Coronary artery (tissue), 2 donors: ENCODE measurements at places on chromosomes 16 and 17.

DNA sequence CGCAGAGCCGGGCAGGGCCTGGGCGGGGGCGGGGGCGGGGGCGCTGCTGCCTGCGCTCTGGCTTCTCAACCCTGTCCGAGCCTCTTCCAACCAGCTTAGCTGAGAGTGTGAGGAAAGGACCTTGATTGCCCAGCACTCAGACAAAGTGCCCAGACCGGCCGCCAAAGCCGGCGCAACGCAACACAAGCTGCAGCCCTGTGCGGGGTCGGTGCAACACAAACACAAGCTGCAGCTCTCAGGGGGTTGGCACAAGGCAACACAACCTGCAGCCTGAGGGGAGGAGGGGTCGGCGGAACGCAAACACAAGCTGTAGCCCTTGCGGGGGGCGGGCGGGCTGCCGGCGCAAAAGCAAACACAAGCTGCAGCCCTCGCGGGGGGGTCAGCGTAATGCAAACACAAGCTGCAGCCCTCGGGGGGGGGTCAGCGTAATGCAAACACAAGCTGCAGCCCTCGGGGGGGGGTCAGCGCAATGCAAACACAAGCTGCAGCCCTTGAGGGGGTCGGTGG lies 60.0 kb downstream of the KLHDC4 start:
- no peak for DNase-seq

DNA sequence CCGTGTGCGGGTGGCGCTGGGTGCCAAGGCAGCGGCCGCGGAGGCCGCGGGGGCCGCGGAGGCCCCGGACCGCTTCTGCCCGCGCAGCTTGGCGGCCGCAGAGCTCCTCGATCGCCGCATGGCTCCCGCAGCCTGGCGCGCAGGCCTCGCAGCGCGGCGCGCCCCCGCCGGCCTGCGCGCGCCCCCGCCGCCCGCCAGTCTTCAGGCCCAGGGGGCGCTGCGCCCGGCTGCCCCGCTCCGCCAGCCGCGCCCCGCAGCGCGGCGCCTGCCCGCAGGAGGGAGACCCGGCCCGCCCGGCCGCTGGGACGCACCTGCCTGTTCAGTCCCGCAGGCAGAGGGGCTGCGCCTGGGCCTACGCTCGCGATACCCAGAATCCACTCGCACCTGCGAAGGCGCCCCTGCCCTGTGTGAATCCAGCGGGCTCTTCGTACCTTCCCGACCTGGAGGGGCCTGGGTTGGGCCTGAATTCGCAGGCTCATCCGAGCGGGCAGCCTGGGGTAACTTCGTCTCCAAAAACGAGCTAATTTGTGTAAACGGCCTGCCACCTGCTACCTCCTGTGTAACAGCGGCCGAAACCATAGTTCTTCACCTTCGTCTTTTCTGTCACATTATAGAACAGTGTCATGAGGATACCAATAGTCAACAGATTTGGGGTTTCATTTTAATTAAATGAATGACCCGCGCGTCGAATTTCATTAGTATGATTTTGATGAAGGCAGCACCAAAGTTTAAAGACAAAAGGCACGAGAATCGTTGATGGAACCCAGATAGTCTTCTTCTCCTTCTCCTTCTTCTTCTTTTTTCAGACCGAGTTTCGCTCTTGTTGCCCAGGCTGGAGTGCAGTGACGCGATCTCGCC lies at the start of gene CENPV:
Gene CENPV, minus strand, starts transcription at position 153 of the 858 bp plus-strand sequence. Its CDS starts 33 bp downstream, at position 120.
- peak; percentile 73 for DNase-seq

DNA sequence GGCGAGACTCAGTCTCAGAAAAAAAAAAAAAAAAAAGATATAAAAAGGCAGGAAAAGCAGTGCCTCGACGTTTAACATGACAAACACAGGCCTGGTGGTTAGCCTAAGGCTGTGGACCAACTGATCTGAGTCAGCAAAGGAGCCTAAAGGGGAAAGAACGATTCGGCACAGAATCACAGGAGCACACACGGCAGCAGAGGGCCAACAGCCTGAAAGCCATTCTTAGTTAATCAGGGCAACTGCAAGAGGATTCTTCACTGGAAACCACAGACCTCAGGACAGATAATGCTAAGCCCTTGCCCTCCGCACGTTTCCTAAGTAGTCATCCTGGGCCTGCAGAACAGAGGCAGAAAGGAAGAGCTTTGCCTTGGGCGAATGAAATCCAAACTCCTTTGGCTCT lies 14.7 kb downstream of the TMEM11 start:
- no peak for DNase-seq

DNA sequence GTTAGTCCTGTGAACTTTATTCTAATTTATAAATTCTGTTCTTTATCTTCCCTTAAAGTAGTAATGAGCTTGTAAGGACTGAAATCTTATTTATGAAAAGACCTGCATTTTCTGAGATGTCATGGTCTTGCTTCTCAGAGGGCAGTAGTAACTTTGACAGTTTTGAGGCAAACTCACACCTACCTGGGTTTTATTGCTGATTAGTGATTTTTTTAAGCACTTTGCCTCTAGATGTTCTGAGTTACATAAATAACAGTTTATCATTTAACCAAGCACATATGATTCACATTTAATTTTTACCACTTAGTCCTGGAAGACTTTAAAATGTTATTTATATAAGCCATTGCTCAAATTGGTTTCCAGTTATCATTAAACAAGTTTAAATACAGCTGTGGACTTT lies 10.7 kb downstream of the DUSP14 start:
- no peak for DNase-seq

- no peak for DNase-seq
These were observed 126.6 kb downstream of the ANKRD11 start for GRCh38 chr16:89363621-89364393.

GRCh38 chr16:78506367-78507193 lies 407.1 kb downstream of the WWOX start:
- DNase-seq, result no peak

GRCh38 chr17:82231562-82232321 lies 2.9 kb downstream of the SLC16A3 start:
- DNase-seq, result peak; percentile 85

DNA sequence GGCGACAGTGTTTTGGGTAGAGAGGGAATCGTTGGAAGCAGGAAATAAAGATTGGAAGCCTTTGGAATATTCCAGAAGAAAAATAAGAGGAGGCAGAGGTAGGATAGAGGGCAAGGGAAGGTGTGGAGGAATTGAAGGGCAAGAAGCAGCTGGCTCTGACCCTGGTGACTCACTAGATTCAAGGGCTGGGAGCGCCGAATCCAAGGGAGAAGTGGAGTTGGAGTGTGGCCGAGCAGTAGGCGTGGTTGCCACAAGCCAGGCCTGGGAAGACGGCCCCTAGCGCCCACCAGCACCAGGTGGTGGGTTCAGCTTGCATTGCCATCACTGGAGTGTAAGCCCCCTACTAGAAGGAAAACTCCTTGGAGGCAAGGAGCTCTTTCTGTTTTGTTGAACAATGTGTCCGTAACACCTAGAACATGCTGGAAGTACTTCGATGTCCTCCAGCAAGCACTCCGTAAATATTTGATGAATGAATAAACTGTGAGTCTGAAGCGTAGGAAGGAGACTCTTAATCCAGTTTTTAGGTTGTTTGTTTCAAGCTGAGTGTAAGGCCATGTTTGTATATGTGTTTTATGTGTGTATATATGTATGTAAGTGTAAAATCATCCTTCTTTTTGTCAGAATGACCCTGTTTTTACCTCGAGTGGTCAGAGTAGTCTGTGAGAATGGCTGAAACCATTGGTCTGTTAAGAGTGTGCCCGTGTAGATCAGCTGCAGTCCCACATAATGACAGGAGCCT lies 139.5 kb downstream of the CMIP start:
- DNase-seq, result no peak

GRCh38 chr17:48571024-48571818 lies 6.9 kb downstream of the HOXB4 start:
- no peak for DNase-seq

DNA sequence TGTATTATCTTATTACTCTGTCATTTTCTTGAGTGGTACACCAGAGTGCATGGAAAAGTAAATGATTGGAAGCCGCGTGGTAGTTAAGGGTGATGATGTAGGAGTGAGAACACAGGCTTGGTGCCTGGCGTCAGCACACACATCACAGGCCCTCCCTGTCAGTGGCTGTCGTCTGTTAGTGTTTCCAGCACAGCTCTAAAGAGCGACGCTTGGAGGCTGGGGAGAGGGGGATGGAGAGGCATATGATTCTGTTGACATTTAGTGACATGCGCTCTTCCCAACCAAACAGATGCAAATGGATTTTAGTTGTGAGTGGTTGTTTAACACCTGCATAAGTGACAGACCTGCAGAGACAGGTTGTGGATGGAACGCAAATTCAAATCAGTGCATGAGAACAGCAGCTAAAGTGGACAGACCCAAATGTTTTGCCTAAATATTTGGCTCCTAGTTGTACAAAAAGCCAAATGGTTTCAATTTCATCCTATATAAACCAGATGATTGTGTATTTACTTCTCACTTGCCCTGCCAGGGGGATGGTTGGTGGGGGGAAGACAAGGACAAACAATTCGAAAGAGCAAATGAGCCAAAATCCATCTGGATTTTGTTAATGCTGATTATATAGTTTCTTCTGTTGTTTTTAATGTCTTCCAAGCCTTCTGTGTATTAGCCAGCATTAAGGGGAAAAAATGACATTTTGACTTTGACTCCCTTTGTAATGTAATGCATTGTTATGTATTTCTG lies 222.3 kb downstream of the WWOX start:
- no peak for DNase-seq

- no peak for DNase-seq
These were observed 51.6 kb downstream of the ACTG1 start for GRCh38 chr17:81460856-81461460.

DNA sequence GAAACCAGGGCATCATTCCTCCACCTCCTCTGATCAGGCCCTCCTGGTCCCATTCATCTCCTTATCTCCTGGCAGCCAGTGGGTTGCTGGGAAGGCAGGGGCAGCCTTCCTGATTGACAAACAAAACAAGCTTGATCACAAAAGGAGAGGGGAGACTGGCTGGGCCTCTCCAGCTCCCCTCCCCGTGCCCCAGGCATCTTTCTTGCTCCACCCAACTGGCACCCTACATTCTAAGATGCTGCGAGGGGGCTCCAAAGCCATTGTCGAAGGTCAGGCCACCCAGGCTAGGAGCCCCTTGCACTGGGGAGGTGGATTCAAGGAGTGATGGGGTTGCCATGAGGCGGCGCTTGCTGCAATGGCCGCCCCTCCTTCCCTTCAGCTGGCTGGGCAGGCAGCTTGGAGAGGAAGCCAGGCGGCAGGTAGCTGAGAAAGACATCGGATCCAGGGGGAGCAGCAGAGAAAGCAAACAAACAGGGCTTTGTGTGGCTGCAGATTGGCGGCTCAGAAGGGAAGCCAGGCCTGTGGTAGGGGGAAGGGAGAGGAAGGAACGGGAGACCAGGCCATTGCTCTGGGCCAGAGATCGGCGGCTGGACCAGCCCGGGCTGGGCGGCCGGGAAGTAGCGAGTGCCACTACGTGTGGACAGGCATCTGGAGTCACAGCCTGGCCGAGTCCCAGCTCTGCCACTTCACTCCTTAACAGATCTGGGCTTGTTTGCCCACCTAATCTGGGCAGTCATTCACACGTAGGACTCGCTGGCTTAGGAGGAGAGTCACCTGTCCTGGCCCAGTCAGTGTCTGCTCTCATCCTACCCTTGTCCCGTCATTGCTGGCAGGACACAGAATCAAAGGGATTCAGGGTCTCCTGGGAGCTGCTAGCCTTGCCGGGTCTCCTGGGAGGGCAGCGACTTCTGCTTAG lies 12.3 kb downstream of the RAI1 start:
- DNase-seq, result peak; percentile 78

DNA sequence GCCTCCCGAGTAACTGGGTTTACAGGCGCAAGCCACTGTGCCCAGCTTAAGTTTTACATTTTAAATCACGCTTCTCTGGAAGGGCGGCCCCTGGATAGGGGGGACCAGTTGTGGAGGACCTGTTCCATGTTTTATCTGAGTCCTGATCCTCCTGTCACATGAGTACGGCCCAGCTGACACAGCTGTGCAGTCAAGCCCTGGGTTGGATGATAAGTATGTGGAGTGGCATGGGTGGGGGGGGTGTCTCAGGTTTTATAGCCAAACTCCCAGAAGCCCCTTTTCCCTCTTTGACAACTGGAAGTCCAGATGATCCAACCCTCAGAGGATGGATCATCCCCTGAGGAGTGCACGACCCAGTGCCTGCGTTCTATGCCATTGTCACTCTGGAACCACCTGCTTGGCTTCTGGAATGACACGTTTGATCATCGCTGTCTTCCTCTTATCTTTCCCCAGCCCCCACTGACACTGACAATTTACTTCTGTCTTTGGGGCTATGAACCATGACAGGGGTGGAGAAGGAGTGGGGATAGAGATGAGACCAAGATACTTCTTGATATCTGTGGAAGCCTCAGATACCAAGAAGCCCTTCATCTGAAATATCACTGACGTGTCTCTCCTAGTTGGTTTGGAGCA lies 191.2 kb downstream of the MSI2 start:
- no peak for DNase-seq

DNA sequence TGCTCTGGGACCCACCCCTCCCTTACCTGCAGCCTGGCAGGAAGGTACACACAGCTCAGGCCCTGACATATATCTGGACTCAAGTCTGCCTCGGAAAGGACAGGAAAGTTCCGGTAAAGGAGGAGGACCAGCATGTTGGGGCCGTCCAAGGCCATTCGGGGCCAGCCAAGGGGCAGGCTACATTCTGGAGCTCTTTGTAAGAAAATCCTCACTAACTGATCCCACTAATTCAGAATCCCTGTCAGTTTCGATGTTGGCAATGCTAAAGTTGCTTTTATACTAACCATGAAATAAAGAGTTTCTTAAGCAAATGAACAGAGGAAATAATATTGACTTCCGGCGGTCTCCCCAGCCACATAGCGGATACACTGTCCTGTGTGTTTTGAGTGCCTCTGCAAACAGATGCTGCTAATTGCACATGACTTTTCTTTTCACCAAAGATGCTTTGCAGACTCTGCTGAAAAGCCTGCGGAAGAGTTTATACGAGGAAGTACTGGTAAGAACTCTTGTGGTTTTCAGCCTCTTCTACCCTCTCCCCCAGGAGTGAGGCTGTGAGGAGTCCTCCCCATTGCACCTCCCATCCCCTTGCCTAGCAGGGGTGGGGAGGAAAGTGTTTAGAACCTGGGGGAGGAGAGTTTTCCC lies 54.8 kb downstream of the PLXDC1 start:
- DNase-seq, result no peak

DNA sequence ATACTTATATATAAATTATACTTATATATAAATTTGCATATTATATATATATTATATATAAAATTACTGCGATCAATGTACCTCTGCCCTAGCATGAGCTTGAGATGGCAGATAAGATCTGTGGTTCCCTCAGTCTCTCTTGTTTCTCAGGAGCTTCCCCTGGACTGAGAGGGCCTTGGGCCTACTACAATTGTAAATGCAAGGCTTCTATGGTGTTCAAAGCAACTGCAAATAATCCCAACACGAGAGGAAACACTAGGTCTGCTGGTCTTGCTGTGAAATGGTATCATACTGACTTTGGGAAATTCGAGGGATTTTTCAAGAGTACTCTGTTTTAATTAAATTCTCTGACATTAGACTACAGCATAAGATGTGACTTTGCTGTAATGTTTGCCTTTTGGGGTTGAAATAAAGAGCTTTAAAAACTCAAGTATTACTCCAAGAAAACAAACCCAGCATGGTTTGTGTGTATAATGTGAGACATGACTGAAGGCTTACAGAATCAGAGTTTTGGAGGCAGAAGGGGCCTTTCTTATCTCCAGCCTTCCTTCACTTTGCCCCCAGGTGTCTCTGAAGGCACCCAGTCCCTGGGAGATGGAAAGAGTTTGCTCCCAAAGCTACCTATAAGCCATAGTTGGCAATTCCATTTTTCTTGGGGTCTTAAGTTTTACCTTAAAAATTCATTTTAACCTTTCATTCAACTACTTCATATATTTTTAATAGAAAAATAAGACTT lies 24.2 kb downstream of the ACSM1 start:
- no peak for DNase-seq
